ENCODE measurements at places on chromosomes 6 and 20.

DNA sequence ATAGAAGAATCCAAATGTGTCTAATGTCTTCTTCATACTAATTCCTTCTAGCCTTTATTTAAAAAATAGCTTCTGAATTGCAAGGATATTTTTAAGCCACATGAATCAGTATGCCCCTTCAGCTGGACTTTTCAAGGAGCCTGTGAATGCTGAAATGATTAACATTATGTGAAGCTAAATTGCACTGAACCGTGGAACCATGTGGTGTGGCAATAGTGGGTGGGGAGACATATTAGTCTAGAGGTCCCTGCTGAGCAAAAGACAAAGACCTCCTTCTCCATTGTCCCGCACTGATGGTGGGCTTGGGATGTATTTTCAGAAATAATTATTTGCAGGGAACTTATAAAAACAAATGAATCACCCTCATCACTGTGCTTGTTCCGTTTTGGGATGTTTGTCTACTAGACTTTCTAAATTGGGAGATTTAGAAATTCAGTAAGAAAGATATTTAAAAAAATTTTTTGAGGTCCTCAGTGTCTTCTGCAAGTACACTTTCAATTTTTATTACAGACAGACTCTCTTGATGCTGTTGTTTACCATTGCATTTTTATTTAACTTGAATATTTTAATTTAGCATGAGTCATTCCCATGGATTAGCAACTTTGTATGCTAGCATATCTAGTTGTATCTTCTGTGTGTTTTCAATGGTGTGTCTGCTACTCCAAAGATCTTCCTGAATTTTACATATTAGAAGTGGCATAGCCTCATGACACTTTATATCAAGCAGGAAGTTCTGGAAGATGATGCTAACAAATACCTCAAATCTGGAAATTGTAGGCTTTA is 238.1 kb downstream of the LAMA2 start:
- no peak for DNase-seq

GRCh38 chr6:17714879-17715851 is 8.4 kb upstream of the NUP153 start:
- DNase-seq: peak; percentile 28

DNA sequence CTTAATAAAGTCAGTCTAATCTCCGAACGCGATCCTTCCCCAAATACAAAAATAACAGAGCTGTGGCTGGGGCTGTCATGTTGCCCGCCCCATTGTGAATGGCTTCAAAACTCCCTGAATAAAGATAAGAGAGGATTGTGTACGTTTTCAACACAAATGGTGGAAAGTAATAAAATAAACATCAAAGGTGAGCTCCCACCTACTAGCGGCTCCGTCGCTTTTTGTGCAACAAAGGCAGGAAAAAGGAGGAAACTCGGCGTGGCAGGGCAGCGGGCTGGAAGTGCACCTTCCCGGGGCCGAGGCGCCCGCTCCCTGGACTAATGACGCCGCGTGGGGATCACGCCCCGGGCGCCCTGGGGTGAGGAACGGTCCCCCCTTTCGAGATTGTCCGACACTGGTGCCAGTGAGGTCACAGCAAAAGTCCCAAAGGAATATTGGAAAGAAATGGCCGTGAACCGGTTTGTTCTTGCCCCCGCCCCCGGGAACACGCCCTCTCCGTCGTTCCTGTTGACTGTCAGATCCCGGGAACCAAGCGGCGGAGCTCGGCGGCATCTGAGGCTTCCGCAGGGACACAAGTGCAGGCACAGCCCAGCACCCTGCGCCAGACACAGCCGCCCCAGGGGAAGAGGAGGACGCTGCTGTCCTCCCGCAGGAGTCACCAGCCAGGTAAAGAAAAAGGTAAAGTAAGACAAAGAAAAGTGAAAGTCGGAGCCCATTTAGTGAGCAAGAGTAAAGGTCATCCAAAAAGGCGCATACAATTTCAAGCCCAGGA is 1.1 kb upstream of the FOXQ1 start:
- no peak for DNase-seq

GRCh38 chr6:47377971-47378370 is 68.3 kb upstream of the TNFRSF21 start:
- DNase-seq: no peak

GRCh38 chr6:134397676-134398075 is 79.8 kb upstream of the SGK1 start:
- no peak for DNase-seq

DNA sequence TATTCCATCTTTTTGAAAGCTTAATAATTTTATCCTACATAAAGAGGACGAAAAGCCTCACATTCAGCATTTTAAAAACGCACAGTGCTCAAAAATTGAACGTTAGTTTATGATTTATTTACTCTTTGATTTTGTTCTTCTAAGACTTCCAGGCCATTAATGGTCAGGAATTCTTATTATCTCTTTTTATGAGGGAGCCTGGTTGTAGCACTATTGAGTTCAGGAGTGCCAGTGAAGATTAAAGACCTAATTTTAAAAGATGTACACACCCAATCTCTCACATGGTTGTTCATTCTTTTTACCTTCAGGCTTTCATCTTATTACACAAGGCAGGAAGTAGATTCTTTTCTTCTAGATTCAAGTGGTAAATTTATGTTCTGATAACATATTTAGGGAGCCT is 68.6 kb downstream of the HDDC2 start:
- no peak for DNase-seq

DNA sequence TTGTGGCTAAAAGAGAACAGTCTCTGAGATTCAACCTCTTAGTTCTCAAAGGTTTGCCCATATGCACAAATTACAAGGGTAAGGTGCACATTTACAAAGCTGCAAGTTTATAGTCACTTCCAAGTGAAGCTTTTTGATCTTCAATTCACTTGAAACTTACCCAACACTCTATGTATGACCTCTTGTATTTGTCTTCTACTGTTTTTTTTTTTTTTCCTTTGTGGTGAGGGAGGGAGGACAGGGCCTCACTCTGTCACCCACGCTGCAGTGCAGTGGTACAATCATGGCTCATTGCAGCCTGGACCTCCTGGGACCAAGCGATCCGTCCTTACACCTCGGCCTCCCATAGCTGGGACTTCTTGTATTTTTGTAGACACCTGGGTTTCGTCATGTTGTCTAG is 4.5 kb upstream of the FOXO3 start:
- no peak for DNase-seq

GRCh38 chr6:16055852-16056251 is 73.0 kb upstream of the MYLIP start:
- no peak for DNase-seq

- DNase-seq: no peak
Observed at GRCh38 chr6:31498748-31499147, 803 bp downstream of the MICB start.

GRCh38 chr6:14243597-14243996 is 126.0 kb downstream of the CD83 start:
- DNase-seq: no peak

DNA sequence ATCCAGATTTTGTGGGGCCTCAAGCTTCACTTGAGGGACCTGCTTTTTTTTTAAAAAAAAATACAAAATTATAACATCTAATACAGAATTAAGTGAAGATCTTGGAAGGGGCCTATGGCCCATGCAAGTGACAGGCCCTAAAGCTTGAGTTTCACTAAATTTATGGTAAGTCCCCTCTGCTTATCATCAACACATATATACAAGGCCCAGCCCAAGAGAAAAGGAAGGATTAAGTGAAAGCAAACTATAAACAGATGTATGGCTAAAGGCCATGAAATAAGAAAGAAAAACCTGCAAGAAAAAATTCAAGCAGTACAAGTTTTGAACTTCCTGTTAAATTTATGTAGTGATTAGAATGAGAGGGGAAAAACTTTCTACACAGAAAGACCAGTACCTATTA is 86.8 kb downstream of the CDC40 start:
- DNase-seq: no peak

GRCh38 chr20:62969179-62969760 is 16.8 kb downstream of the SLC17A9 start:
- DNase-seq: no peak

DNA sequence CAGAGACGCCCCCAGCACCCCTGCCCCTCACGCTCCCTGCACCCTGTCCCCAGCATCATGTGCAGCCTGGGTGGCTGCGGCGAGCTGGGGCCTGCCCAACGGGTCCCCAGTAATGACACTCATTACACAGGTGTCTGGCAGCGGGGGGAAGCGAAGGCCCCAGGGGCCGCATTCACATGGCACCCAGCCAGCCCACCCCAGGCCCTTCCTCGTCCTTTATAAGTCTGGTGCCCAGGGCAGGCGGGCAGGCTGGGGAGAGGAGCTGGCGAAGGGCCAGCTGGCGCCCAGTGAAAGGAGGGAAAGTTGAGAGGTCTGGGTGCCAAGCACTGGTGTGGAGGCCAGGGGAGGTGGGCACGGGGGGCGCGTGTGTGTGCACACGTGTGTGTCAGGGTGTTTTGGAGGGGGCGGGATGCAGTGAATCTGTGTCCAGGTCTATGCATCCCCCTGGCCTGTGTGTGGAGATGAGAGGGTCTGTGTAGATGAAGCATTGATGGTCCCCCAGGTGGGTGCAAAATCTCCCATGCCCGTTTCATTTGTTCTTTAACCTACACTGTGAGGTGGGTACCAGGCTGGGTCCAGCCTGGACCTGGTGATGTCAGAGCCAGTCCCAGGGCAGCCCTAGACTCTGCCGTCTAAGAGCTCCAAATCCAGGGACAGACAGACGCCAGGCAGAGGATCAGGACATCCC is 105.3 kb downstream of the CEBPB start:
- no peak for DNase-seq

DNA sequence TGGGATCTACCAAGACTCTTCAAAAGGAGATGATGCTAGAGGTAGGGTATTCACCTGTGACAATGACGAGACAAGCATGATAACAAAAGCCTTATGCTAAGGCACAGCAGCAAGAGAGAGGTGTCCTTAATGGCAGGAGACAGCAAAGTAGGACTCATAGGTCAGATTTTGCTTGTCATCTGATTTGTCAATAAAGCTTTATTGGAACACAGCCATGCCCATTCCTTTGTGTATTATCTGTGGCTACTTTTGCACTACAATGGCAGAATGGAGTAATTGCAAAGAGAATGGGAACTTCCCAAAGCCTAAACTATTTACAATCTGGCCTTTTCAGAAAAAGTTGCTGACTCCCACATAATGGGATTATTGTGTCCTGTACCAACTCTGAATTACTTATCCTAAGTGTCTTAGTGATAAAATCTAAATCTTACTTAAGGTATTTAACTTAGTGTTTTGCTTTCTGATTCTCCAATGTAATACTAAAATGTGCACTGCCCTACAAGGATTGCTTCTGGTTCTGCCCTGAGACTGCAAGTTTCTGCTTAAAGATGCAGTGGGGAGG is 221.6 kb downstream of the CDC5L start:
- DNase-seq: no peak

- no peak for DNase-seq
Observed at GRCh38 chr20:22098511-22098910, 393.0 kb downstream of the PAX1 start.

DNA sequence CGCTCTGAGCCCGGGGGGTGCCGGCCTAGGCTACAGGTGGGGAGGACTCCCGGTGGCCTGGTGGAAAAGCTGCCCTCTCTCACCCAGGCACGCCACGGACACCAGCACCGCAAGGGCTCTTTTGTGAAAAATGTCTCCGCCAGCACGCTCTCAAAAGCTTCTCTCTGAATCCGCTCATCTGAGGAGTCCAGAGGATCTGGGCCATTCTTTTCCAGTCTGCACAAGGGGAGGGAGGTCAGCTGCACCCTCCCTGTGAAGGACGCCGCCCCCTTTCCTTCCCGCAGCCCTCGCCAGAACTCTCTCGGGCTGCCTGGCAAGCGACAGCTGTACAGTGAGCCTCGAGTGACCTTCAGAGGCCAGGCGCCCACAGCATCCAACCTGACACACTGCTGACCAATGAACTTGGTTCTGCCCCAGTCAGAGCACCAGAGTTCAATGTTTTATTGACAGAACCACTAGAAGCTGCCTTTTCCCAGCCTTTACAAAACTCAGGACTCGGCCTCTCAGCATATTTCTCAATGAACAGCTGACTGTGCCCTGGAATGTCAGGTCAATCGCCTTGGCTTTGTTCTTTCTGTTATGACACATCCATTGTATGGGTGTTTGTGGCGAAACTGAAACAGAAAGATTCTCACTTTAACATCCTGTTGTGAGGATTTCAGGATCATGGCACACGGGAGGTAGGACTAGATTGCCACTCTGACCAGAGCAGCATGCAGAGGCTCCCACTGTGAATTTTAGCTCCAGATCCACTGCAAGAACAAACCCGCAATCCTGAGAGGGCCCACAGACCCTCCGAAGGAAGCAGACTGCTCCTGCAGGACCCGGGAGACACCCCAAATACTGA is 26.7 kb downstream of the SERPINB9 start:
- DNase-seq: no peak

DNA sequence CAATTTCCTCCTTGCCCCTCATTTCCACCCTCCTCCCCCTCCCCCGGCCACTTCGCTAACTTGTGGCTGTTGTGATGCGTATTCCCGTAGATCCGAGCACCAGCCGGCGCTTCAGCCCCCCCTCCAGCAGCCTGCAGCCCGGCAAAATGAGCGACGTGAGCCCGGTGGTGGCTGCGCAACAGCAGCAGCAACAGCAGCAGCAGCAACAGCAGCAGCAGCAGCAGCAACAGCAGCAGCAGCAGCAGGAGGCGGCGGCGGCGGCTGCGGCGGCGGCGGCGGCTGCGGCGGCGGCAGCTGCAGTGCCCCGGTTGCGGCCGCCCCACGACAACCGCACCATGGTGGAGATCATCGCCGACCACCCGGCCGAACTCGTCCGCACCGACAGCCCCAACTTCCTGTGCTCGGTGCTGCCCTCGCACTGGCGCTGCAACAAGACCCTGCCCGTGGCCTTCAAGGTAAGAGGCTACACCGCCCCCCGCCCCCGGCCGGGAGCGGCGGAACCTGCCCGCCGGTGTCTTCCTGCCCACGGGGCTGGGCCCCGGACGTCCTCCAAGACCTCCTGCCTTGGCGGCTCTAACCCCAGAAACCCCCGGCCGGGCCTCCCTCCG is 44.9 kb upstream of the SUPT3H start:
- peak; percentile 27 for DNase-seq

DNA sequence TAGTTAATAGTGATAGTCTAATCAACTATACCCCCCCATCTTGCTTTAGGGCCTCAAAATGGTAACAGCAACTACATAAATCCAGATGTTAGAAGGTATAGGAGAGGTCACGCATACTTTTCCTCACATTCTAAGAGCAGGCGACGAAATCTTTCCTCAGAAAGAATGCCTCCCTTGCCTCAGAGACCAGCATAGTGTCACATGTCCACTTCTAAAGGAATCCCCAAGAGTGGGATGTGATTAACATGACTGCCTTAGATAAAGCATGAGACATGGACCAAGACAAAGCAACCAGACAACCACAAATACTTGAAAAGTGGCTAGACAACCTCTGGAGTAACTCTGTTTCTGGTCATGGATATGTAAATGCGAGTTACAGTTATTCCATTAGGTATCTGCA is 710.7 kb downstream of the EYS start:
- DNase-seq: no peak

DNA sequence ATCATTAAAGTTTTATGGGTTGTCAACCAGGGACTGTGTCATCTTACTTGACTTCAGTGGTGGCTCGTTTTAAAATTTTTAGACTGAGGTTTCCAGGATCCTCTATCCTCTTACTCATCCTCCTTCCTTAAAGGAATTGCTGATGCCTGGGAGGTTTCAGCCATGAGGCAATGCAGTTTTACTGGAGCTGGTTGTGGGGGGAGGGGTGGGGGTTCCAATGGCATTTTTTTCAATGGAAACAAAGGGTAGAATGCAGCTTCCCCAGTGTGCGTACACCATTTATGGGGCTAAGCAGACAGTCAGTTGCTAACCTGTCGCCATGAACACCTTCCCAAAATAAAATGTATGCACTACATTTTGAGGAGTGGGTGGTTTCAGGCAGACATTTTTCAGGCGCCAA is 88.0 kb downstream of the METTL24 start:
- no peak for DNase-seq

- DNase-seq: no peak
Observed at GRCh38 chr6:10759884-10760329, 12.3 kb downstream of the TMEM14B start.

- DNase-seq: no peak
Observed at GRCh38 chr6:106025655-106026054, 60.5 kb upstream of the PRDM1 start.
